ENCODE measurements at places on chromosomes 11 and 22.

DNA sequence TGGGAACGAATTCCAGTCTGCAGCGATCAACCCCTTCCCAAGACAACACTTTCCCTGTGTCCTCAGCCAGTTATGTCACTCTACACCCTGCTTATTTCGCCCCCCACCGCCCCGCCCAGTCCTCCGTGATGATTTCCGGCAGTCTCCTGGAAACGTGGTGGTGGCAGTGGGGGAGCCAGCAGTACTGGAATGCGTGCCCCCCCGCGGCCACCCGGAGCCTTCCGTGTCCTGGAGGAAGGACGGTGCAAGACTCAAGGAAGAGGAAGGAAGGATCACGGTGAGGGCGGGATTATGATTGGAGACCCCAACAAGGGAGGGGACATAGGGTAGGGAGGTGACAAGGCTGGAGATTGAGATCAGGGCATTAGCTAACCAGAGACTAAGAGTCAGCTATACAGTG lies 4.1 kb downstream of the ROBO3 start:
- DNase-seq, result no peak

DNA sequence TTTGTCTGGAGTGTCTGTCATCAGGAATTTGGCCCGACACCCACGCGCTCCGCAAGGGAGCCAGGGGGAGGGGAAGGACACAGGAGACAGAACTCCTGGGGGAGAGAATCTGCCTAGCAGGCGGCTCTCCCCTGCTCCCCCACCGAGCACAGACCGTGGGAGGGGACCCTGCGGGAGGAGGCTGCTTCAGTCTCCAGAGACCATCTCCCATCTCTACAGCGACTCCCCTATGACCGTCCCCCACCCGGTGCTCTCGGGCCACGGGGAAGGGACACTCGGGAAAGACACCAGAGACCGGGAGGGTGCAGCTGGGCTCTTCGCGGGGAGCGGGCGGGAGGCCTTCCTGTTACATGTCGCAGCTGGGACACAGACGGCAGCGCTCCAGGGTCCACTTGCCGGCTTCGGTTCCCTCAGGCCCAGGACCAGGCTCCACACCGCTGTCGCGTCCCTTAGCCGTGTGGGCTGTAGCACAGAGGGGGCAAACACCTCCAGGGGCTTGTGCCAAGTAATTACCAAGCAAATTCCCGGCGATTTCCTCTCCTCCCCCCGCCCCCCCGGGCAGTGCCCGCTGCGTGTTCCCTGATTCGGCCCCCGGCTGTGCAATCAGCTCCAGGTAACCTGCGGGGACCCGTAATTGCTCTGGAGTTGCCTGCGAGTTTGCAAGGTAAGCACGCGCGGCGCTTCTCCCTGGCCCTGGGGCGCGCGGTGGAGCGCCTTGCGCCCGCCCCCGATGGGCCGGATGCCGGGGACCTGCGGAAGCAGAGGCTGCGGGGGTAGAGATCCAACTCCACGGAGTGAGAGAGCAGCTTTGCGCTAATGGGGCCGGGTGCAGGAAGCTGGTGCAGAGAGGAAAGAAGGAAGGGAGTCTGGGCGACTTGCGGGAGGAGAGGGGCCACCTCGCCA lies 155.1 kb upstream of the CADM1 start:
- peak; percentile 40 for DNase-seq

- no peak for DNase-seq
Observed at GRCh38 chr11:8773916-8774539, 91.4 kb downstream of the RPL27A start.

- no peak for DNase-seq
Observed at GRCh38 chr22:37909766-37910165, 3.7 kb downstream of the MICALL1 start.

DNA sequence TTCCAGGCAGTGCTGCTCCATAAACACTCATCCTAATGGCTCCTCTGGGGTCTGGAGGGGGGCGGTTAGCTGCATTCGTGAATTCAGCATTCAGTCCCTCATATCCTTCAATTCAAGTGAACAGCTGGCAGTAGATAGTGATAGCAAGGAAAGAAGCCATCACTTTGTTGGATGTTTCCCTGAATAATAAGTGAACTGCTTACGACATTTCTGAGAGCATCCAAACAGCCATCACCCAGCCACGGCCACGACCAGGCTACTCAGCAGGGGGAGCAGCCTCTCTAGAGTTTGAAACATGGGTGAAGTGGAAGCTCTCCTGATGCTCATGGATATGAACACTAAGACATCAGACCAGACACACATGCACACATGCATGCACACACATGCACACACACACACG lies 163.6 kb downstream of the NTM start:
- no peak for DNase-seq

- peak; percentile 17 for DNase-seq
Observed at GRCh38 chr11:68002938-68003845, 705 bp downstream of the UNC93B1 start.

DNA sequence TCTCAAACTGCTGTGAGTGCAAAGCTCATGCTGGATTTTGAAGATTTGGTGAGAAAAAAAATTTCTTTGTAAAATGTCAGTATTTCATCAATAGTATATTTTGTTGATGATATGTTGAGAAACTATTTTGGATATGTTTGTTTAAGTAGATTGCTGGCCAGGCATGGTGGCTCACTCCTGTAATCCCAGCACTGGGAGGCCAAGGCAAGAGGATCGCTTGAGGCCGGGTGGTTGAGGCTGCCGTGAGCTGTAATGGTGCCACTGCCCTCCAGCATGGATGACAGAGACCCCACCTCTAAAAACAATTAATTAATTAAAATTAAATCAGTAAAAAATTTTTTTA lies 6.9 kb upstream of the IFITM3 start:
- DNase-seq, result no peak

- DNase-seq, result no peak
Observed at GRCh38 chr11:71433648-71434450, 14.3 kb downstream of the DHCR7 start.

DNA sequence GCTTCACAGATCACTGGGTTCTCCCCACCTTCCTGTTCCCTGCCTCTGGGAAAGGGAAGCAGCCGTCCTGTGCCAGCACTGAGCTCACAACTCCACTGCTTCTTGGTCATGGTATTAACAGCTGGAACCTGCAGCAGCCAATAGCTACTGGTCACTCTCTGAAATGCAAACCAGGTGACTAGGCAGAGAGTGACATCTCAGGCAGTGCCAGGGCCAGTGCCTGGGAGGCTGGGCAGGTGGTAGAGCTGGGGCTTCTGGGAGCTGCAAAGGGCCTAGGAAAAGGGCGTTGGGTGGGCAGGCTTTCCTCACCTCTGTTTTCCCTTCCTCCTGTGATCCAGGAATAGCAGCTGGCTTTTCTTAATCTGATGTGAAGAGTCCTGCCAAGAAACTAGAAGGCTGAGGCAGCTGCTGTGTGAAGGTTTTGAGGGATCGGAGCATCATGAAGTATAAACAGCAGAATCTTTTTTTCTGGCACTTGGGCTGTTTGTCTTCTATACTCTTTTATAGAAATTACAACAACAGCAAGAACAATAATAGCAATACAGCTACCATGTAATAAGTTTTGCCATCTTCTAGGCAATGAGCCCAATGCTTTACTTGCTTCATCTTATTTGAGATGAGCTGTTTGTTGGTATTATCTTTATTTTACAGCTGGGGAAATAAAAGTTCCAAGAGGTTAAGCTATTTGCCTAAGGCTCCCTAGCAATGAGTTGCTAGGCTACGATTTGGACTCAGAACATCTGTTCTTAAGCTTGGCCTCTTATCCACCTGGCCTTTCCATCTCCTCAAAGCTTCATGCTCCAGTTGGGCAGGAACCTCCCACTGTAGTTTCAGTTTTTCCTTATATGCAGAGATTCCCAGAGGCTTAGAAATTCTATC lies 22.0 kb upstream of the CD44 start:
- peak; percentile 93 for DNase-seq

DNA sequence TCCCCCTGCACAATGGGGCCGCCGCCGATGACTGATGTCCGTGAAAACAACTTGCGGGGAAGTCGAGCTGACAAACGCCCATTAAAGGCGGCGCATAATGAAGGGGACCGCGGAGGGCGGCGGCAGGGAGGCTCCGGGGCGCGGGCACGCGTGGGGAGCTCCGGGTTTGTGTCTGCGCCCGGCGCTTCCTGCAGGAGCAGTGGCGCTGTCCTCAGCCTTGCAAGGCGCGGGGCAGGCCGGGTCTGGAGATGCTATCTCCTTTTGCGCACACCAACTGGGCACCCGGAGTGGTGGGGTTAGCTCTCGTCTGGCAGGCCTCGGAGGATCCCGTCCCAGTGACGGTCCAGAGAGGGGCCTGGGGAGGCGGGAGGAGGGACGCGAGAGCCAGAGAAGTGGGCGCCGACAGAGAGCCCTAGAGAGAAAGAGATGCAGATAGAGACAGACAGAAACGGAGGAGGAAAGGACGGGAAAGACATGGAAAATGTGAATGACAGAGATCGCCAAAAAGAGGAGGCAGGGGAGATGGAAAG lies 390 bp upstream of the FGF3 start:
- DNase-seq, result no peak

- no peak for DNase-seq
Observed at GRCh38 chr22:36470994-36471331, 10.5 kb downstream of the TXN2 start.

DNA sequence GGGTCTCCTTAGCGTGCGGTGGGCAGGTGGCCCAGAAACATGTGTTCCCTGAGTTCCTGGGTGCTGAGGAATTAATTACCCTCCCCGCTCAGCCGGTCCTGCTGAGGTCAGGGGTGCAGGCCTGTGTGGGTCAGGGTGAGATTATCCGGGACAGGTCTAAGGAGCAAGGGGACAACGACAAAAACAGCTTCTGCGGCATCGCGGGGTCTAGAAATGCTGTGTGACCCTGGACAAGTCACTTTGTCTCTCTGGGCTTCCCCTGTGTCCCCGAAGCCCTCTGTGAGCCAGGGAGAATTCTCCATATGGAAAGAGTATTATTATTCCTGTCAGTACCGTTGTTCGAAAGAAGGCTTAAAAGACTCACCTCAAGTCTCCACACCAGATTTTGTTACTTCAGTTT lies 186.1 kb downstream of the MN1 start:
- no peak for DNase-seq

GRCh38 chr11:74932169-74932568 lies 16.7 kb downstream of the XRRA1 start:
- DNase-seq, result no peak

- no peak for DNase-seq
Observed at GRCh38 chr11:2444821-2445745, at the start of gene KCNQ1. TSS of gene KCNQ1 (plus strand) at chr11:2445008. CDS start at chr11:2445099, 91 bp downstream.

GRCh38 chr11:45484326-45484883 lies 181.0 kb downstream of the CHST1 start:
- DNase-seq, result no peak

DNA sequence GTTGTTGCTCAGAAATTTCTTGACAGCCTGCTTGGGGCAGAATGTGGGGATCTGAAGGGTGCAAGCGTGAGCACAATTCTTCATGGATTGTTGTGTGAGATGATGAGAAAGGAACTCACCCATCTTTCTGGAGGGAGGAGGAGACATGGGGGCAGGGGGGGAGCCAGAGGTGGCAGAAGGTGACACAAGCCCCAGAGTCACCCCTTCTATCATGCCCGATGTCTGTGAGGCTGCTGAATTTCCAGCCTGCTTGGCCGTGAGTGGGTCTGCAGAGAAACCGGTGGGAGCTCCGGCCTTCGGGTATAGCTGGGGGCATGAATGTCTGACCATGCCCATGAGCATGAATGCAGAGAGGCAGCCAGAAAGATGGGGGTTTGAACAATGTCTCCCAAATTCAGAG lies 870.7 kb downstream of the TBC1D22A start:
- no peak for DNase-seq

DNA sequence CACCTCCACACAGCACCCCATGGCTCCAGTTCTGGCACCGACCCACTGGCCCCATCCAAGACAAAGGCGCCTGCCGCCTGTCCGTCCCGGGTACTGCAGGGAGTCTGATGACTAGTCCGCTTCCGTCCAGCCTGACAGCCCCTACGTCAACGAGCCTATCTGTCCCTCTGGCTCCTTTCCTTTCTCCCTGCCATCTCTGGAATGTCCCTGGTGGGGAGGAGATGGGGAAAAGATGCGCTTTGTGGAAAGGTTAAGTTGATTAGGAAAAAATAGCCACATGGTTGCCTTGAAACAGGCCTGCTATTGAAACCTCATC lies 10.4 kb downstream of the PDGFB start:
- DNase-seq, result no peak

DNA sequence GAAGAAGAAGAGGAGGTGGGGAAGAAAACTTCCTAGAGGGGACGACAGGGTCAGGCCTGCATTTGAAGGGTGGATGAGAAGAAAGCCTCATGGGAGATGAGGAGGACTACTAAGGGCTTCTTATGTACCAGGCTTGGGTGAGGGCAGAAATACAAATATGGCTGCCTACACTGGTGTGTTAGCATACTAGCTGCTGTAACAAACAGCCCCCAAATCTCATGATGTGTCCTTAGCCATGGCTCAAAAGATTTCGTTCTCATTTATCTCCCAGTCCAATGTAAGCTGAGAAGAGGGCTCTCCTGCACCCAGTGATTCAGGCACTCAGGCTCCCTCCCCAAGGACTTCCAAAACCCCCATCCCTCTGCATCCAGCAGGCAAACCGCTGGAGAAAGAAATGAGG lies 11.6 kb upstream of the MB start:
- no peak for DNase-seq

DNA sequence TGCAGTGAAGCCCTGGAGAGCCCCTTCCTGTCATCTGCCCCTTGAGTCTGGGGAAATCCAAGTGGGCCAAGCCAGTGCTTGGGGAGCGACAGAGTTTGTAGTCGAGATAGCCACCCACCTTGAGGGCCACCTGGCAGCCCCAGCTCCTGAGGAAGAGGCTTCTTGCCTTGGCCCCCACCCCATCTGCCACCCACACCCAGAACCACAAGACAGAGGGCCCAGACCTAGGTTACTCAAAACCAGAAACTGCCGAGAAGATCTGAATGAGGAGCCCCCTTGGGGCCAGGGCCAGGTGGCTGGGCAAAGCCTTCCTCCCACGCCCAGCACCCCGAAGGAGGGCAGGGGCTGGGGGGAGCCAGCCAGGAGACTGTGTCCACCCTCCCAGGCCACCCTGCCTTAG lies 18.8 kb upstream of the PRR5 start:
- DNase-seq, result no peak

DNA sequence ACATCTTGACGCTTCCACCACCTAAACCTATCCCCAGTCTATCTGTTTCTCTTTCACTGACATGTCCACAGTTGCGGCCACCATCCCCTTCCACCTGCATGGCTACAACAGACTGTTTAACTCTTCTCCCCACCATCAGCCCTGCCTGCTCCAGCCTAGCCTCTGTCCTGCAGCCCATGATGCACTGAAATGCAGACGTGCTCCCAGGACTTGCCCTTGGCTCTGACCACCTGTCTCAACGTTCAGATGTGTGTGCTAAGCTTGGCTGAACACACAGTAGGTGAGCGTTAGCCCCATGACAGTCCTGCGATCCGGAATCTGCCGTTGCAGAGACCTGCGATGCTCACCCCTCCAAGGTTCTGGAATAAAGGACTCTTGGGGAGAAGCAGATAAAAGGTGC lies 22.7 kb downstream of the CBX7 start:
- no peak for DNase-seq

- DNase-seq, result no peak
Observed at GRCh38 chr11:65470433-65471049, 28.3 kb upstream of the MALAT1 start.
